ENCODE measurements at places on chromosomes 5 and 9.
A peak's percentile ranks its signal among the peaks of the same experiment; 100 is the strongest.

DNA sequence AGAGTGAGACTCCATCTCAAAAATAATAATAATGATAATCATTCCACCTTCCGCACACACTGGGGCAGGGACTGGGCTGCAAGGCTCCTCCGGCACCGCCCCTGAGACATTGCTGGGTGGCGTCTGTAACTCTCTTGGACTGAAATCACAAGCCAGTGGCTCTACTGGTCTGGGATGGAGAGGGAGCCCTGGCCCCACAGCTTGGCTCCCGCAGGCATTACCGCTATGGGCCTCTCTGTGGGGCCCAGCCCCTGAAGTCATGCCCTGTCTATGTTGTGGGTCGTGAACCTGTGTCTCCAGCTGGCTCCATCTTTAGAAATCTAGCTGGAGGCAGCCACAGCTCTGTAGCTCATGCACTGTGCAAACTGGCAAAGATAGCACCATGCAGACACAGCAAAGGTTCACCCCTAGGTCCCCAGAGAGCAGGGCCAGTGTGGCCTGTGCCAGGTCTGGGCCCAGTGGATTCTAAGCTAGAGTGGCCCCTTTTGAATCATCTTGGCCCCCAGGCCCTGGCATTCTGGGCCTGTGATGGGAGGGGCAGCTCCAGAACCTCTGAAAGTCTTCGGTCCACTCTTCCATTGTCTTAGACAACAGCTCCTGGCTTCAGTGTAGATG lies 36.1 kb upstream of the COL5A1 start:
- DNase-seq: peak; percentile 40

GRCh38 chr5:1443171-1443570 lies 2.1 kb downstream of the SLC6A3 start:
- peak; percentile 14 for DNase-seq

GRCh38 chr9:134764473-134765269 lies 115.9 kb upstream of the FCN2 start:
- DNase-seq: no peak

- DNase-seq: no peak
These were observed 122.7 kb downstream of the GRIA1 start for GRCh38 chr5:153613144-153613543.

- peak; percentile 67 for DNase-seq
These were observed 995 bp downstream of the IPPK start for GRCh38 chr9:92668746-92669526.

DNA sequence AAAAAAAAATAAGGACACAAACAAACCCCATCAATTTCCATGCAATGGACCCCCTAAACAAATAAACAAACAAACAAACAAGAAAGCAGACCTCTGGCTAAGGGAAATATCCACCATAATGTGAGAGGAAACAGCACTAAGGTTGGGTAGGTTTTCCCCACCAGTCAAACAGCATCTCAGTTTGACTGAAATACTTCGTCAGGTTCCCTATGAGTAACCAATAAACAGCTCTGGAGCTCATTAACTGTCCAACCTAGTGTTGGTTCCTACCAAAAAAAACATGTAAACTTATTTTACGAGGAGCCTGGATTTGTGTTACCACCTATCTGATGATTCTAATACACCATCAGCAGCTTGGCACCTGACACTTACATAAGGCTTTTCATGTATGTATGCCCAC lies 198.5 kb upstream of the TARS1 start:
- no peak for DNase-seq

DNA sequence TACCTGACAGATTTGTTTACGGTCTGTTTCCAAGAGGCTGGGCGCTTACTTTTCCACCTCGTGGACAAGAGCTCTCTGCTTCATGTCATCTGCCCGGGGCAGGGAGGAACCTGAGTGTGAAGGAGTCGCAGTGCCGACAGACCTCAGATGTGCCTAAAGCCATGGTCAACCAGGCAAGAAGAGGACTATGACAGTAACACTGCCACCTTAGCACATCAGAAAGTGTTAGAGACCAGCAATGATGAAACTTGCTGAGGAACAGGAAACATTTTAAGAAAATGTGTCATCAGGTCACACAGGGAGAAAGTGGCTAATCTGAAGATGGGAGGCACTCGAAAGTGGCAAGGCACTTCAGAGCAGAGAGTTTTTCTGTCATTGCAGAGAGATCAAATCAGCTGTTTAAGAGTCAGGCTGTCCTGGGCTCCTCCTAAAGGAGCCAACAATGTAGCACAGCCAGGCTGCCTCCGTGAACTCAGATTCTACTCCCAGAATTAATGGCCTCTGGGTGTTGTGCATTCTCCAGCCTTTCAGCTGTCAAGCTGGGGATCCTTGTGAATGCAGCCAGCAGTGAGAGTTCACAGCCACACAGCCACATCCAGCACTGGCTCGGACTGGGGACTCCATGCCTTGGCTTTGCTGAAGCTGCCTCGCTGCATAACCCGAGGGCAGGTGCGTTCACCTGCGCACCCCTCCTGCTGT lies 94.6 kb downstream of the RAPGEF1 start:
- no peak for DNase-seq

GRCh38 chr9:27395484-27395921 lies 98.6 kb upstream of the EQTN start:
- DNase-seq: no peak

DNA sequence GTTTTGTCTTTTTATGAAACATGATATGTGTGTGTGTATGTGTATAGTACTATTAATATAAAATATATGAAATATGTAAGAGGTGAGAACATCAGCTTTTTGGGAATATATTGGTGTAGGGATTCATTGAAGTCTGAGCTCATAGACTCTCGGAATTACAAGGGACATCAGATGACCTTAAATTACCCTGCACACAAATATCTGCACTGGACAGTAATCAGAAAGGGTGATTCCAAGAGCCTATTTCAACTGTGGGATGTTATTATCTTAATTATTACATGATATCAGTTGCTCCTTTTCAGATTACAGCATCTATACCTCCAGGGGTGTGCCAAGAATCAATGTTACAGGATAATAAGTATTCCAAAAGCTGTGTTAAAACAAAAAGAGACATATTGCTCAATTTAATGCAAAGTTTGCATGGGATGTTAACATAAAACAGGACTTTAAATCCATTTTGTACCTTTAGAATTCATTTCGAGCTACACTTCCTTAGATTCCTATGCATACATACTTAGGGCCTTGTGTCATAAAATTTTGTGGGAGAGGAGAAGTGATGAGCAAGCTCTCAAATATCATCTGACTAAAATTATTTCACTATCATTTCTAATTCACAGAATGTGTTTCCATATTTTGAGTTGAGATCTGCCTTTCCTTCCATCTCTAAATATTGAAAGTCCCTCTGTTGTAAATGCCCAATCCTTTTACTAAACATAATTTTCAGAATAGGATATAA lies 365.2 kb downstream of the BRINP1 start:
- DNase-seq: no peak

DNA sequence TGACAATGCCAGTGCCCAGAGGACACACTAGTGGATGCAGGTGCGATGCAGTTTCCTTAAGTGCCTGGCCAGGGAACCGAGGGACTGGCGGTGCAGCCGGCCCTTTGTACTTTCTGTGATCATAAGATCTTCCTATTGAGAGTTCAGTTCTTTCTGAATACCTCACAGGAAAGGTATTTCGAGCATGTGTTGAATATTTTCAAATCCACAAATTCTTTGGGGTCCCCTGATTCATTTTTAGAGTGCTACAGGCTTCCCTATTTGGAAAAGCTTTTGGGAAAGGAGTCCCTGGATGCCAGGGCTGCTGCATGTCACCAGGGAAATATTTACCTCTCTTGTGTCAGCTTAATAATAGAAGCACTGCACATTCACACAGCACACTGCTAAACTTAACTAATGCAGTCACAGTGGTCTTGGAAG lies 281.5 kb downstream of the GADD45G start:
- no peak for DNase-seq
